RWPE1 (cell line): ENCODE measurements at places on chromosomes 12 and 14.

- DNase-seq, result peak; percentile 63
These were observed 674 bp downstream of the VDR start for GRCh38 chr12:47903927-47904712.

DNA sequence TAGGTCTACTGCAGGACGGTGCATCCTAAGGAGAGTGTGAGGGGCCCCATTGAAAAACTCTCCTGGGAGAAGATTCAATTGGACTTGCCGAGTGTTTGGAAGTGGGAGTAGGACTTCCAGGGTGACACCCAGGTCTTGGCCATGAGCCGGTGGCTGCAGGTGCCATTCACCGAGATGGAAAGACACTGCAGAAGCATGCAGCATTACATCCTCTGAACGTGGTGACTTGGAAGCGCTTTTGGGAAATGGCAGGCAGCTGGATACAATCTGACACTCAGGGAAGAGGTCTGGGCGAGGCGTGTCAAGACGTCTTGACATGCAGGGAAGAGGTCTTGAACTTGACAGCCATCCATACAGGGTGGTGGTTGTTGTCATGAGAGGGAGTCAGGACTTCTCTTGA lies 126.9 kb downstream of the PAPOLA start:
- no peak for DNase-seq

GRCh38 chr12:79194595-79194994 lies 330.0 kb downstream of the SYT1 start:
- peak; percentile 23 for DNase-seq

- no peak for DNase-seq
These were observed 3.6 kb downstream of the DIP2B start for GRCh38 chr12:50508414-50508813.

DNA sequence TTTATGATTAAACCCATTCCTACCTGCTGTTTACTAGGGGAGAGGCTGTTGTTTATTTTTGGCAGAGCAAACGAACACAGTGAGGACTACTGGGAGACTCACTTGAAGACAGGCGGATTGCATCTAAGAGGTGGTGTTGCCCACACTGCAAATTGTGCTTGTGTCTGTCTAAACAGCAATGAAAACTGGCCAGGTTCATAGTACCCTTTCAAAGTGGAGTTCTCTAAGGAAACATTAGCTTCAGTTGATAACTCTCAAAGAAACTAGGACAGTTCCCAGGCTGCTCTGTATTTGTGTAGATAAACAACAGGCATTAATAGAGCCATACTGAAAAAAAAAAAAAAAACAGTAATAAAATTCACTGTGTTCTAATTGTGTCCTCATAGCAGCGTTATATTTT lies 466.0 kb upstream of the RGS6 start:
- DNase-seq, result no peak

DNA sequence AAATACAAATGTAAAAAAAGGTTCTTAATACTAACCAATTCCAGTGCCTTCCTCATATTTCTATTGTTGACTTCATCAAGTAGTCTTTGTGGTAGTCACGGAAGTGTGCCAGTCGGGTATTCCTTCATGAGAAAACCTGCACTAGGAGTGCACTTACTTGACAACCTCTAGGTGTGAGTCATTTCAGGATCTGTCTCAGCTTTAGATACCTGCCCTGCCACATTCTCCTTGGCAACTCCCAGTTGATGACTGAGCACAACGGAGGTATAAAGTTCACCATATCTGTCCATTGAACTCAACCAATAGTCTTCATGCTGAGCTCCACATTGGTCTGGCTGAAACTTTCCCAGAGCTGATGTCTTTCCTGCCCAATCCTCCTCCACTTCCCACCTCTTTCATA lies 215.7 kb downstream of the SYT10 start:
- peak; percentile 40 for DNase-seq

DNA sequence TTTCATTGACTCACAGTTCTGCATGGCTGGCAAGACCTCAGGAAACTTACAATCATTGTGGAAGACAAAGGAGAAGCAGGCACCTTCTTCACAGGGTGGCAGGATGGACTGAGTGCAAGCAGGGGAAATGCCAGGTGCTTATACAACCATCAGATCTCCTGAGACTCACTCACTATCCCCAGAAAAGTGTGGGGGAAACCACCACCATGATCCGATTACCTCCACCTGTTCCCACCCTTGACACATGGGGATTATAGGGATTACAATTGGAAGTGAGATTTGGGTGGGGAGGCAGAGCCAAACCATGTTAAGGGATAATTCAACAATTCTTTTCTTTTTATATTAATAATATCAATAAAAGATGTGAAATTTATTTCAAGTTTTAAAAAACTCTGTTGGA lies 34.1 kb downstream of the CNTN1 start:
- no peak for DNase-seq

DNA sequence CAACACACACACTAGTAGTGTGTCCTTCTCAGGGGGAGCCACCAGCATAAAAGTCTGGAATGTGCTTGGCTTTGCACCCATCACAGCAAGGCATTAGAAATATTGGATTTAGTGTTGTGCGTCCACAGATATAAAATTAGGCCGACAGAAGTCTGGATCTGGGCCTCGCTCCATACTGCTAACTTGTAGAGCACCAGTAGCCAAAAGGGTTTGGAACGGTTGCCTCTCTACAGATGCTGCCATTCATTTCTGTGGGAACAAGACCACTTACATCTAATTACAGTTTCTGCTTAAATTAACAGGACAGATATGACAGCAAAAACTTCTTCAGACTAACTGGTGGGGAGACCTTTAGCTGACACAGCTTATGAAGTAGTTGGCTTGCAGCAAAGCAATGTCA lies 94.2 kb downstream of the EXOC5 start:
- DNase-seq, result no peak

- peak; percentile 54 for DNase-seq
These were observed 174.6 kb upstream of the DDHD1 start for GRCh38 chr14:53327716-53328115.

DNA sequence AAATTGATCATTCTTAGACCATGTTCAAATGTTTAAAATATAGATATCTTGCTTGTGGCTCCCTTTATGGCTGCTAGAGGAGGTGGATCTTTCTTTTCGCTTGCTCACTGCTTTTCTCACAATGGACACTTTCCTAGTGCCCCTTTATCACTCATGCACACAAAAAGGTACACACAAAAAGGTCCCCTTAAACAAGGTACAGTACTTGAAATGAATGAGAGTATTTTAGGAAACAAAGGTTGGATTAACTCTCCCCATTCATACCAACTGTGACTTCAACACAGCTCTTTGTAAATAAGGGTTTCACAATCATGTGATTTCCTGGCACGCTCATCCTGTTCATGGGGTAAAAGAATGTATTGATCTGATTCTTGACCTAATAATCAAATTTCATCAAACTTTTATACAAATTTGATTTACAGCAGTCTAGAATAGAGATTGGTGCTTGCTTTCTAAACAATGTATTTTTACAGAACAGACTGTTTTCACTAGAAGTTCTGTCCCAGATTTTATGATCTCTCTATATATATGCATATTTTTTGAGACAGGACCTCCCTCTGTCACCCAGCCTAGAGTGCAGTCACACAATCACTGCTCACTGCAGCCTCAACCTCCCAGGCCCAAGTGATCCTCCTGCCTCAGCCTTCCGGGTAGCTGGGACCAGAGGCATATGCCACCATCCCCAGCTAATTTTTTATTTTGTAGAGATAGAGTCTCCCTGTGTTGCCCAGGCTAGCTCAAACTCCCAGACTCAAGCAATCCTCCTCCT lies 34.4 kb upstream of the EPS8 start:
- DNase-seq, result no peak

GRCh38 chr12:23228101-23228500 lies 603.1 kb downstream of the ETNK1 start:
- no peak for DNase-seq

DNA sequence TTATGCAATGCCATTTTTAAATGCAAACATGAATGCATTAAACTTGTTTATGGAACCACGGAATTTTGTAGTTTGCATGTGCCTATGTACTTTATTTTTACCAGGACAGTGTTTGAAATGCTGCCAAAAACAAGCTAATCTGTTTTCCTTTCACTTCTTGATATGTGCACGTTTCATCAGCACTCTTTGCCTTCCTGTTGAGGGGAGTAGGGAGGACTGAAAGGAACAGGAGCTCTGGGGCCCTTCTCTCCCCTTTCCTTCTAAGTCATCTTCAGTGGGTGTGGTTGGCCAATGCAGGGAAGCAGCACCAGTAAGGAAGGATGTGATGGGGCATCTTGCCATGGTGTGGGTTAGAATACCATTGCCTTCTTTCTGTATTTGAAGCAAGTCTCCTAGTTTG lies 12.1 kb upstream of the PPP4R4 start:
- no peak for DNase-seq

DNA sequence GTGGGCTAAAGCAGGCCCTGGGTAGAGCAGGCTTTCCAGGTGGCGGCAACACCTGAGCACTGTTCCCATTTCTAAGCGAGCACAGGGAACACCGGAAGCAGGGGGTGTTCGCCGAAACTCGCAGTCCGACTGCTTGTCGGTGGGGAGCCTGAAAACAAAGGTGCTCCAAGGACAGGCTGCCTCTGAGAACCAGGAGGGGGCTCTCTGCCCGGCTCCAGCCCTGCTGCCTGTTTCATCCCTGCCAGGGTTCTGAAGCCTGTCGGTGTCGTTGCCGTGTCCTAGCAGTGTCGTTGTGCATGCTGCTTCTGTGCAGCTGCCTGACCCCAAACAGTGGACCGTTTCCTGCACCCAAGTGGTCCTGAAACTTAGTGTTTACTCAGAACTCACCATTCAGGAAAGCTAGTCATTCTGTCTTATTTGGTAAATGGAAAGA lies 21.8 kb downstream of the CCNK start:
- no peak for DNase-seq

DNA sequence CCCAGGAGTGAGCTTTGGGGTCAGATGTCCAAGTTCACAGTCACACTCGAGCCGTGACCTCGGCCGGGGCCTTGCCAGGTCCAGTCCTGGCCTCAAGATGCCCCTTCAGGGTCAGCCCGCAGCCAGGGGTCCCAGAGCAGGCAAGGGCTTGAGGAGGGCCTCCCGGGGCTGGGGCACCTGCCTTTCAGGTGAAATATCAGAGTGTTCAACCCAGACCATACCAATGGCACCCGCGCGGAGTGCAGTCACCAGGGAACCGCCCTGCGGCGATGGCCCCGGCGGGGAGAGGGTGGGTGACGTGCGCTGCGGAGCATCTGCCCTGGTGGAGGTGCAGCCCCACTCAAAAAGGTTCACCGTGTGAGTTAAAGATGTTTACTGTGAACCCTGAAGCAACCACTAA lies 16.9 kb downstream of the LRCOL1 start:
- no peak for DNase-seq

DNA sequence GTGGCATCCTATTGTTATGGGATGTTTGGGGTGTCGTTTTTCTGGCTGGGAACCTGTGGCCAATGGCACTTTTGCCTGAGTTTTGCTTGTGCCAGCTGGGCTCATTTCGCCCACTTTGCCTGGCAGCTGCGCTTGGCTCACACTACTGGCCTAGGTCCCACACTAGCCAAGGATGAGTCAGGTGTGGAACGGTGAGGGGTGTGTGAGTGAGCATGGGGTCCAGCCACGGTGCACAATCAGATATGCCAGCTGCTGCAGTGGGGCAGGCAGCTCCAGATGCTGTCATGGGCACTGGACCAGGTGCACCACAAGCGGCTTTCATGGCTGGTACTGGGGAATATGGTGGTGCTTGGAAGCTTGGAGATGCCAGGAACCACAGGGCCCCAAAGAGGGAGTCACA lies 21.5 kb downstream of the TRHDE start:
- no peak for DNase-seq

GRCh38 chr12:107929436-107929835 lies 154.9 kb downstream of the ASCL4 start:
- DNase-seq, result peak; percentile 34

- no peak for DNase-seq
These were observed 21.2 kb upstream of the NINJ2 start for GRCh38 chr12:684416-684815.

DNA sequence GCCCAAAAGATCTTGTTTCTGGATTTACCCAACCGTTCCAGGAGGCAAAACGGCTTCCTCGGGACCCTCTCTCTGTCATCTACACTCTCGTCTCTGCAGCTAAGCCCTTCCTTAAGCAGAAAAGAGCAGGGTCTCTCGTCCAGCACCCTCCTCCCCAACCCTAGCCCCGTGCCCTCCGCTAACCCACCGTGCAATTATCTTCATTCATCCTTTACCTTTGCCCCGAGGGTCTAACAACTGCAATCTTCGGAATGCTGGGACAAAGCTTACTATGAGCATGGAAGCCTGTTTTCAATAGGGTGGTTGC lies 276 bp upstream of the BMAL2 start:
- no peak for DNase-seq

DNA sequence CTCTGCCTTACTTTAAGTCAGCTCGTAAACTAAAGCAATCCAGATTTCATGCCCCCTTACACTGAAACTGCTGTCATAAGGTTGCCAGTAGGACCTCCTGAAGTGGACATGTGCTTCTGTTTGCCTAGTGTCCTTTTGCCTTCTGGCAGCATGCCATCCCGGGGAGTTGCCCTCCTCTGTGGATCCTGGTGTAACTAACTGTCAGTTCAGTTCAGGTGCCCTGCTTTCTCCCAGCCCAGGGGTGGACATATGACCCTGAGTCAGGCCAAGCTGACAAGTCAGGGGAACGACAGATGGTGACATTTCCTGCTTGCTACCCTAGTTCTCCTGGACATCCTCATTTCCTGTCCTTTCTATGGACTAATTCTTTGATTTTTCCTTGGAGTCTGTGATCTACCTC lies 25.6 kb downstream of the AKAP6 start:
- DNase-seq, result no peak

- DNase-seq, result peak; percentile 45
These were observed 24.8 kb upstream of the PKP2 start for GRCh38 chr12:32921397-32921796.

DNA sequence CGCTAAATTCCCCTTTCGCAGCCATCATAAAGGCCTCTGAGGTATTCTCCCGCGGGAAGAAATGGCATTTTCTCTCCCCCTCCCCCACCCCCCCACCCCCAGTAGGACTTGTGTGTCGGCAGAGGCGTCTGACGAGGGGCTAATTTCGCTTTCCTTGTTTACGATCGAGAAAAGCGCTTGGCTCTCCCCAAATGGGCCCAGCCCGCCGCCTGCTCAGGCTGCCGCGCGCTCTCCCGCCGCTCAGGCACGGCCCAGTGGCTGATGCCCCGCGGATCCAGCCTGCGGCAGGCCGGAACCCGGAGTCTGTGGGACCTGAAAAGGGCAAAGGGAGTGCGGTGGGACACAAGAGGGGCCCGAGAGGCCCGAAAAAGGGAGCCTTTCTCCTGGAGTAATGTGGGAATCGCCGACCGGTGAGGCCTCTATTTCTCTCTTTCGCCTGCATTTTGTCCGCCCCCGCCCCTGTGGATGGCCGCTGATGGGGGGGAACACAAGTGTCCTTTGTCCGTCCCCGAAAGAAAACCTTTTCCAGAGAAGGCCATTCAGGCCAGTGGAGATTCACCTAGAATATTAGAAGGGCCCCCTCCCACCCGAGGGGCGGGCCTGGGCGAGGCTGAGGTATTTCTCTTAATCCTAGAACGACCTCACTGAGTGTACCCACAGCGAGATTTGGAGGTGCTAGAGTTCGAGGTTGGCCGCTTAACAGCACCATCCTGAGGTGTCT lies 9.0 kb upstream of the HOXC6 start:
- DNase-seq, result no peak

GRCh38 chr12:46158501-46158900 lies 110.3 kb downstream of the SLC38A1 start:
- DNase-seq, result no peak
